ENCODE measurements at places on chromosomes 7 and 10. TPM values are rescaled to one million over a fixed set of nuclear protein-coding genes. Genes with fewer than 3 reads are reported as not detected.

The TMEM176A gene
- polyA plus RNA-seq, result 703 TPM

The STYXL1 gene
- 16.4 TPM for polyA plus RNA-seq

The UCN3 gene
- not detected for polyA plus RNA-seq

The EVX1 gene
- not detected for polyA plus RNA-seq

The ITIH2 gene
- 261 TPM for polyA plus RNA-seq

The ABCB1 gene
- polyA plus RNA-seq, result 11.9 TPM

The ATG9B gene
- 0.61 TPM for polyA plus RNA-seq

The MEOX2 gene
- polyA plus RNA-seq, result 0.60 TPM

The GIMAP1 gene
- 1.5 TPM for polyA plus RNA-seq

The CHST3 gene
- polyA plus RNA-seq, result 0.29 TPM

The NPSR1 gene
- not detected for polyA plus RNA-seq

The ZNF503 gene
- 5.2 TPM for polyA plus RNA-seq

The KLF14 gene
- polyA plus RNA-seq, result not detected

The ARHGAP12 gene
- polyA plus RNA-seq, result 7.0 TPM

The XRCC2 gene
- polyA plus RNA-seq, result 0.13 TPM

The HECTD2 gene
- polyA plus RNA-seq, result 2.0 TPM

The VENTX gene
- 0.13 TPM for polyA plus RNA-seq

The TMEM236 gene
- polyA plus RNA-seq, result 0.07 TPM

The DIP2C gene
- polyA plus RNA-seq, result 4.2 TPM

The HYAL4 gene
- polyA plus RNA-seq, result not detected

The ZPBP gene
- not detected for polyA plus RNA-seq

The SPDYE8 gene
- polyA plus RNA-seq, result not detected

The TMEM139 gene
- 8.6 TPM for polyA plus RNA-seq

The CDC14C gene
- polyA plus RNA-seq, result 0.02 TPM

The HOXA9 gene
- not detected for polyA plus RNA-seq

All from liver (tissue), 10 donors.